ENCODE measurements at places on chromosomes 3 and 15.

- no peak for DNase-seq
Measured at GRCh38 chr3:112799946-112800345, 46.7 kb downstream of the CD200R1L start.

DNA sequence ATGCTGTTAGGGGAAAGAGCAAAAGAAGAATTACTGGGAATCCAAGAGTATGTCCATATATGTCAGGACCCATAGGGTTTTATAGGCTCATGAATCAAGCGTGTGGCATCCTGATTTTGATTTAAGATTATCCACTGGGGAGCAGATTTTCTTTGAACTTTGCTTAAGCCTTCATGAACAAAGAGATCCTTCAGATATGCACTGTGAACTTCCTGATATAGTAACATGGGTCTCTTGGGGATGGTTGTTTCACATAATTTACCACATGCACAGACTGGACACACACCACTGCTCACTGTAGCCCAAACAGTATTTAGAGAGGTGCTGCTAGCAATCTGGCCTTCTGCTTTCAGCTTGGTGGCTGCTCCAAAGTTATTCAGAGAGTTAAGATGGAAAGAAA is 200.9 kb upstream of the ZPLD1 start:
- DNase-seq, result no peak

DNA sequence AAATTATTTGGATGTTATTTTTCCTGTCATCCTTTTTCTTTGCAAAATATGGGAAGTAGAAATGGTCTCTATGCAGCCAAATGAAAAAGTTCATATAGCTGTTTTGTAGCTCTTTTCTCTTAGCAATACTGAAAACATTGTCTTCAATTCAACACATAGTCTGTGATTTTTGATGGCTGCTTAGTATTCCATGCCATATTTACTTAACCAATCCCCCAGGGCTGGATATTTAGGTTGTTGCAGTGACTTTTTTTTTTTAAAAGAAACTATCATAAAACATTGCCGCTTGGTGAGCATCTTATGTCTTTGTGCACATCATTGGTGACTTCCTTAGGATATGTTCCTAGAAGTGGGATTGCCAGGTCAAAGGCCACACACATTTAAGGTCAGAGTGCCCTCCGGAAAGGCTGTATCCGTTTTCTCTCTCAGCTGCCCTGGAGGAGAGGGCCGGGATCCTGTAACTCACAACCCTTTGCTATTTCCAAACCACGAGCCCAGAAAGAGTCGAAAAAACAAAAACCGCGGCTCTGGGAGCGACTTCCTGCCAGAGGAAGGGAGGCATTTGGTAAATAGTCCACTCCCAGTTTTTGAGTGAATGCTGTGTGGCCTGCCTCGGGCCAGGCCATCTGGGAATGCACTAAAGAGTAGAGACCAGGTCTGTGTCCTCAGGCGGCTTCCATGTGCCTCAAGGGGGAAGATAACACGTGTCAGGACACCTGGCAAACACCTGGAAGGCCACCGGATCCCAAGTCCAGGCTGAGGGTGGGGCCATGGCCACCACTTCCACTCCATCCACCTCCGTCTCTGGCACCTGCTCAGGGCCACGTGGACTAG is 41.9 kb downstream of the SMAD6 start:
- no peak for DNase-seq

DNA sequence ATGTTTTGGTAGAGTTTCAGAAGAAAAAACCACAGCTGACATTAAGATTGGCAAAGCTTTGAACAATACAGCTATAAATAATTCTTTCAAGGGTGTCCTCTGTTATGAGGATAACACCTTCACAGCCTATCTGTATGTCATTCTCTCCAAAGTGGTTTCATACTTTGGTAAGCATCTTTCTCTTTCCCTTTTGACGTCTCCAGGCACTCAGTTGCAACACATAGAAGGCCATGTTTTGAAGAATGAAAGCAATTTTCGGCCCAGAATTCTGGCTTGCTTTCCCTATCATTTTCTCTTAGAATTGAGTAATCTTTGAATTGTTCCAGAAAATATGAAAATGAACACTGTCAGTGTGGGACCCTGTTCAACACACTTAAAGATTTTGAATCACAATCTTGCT is 200.0 kb upstream of the CBLB start:
- DNase-seq, result no peak

GRCh38 chr15:59116141-59116540 is 11.2 kb downstream of the CCNB2 start:
- no peak for DNase-seq

DNA sequence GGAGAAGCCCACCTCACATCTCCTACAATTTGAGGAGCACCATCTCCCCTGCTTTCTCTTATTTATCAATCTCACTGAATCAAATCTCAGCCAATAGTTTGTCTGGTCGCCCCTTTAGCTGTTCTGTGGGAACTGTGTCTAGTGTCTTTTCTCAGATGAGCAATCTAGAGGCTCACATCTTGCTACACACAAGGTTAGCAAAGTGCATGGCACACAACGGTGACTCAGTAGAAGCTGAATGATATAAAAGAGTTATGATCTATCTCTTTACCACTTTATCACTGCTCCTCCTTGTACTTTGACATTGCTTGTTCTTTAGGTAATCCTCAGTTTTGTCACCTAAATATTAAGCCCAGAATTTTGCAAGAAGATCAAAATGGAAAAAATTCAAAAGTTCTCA is 16.8 kb upstream of the COLQ start:
- DNase-seq, result no peak

DNA sequence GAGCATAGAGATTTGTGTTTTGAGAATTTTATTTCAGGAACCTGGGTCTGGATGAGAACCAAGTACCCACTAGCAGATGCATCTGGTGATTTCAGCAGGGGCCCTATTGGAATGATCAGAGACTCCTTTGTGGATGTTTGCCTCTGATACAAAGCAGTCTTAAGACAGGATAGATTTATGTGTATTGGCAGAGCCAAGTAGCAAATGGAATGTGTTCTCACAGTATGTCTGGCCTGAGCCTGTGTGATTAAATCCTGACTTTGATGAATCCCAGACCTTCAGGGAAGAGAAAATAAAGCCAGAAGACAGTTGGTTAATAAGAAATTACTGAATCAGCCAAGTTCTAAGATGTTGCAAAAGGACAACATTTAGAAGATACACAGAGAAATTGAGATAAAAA is 755.5 kb upstream of the SEMA6D start:
- DNase-seq, result no peak

DNA sequence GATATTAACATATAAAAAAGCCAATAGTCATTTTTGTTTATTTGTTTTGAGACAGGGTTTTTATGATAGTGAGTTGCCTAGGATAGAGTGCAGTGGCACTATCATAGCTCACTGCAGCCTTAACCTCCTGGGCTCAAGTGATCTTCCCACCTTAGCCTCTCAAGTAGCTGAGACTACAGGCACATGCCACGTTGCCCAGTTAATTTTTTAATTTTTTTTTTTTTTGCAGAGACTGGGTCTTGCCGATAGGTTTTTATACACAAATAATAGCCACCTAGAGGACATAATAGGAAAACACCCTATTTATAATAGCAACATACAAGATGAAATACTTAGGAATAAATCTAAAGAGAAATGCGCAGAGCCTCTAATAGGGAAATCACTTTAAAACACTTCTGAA is 13.3 kb downstream of the EIF3J start:
- no peak for DNase-seq

DNA sequence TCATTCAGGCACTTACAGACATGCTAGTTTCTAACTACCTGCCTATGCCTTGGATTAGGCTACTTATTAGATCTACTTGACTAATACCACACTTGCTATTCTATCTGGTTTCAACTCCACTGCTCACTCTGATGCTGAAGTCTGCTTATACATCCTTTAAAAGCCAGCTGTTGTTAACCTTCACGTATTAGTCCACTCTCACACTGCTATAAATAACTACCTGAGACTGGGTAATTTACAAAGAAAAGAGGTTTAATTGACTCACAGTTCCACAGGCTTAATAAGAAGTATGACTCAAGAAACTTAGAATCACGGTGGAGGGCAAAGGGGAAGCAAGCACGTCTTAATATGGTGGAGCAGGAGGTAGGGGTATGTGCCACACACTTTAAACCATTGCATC is 47.7 kb upstream of the ANKRD28 start:
- DNase-seq, result no peak

DNA sequence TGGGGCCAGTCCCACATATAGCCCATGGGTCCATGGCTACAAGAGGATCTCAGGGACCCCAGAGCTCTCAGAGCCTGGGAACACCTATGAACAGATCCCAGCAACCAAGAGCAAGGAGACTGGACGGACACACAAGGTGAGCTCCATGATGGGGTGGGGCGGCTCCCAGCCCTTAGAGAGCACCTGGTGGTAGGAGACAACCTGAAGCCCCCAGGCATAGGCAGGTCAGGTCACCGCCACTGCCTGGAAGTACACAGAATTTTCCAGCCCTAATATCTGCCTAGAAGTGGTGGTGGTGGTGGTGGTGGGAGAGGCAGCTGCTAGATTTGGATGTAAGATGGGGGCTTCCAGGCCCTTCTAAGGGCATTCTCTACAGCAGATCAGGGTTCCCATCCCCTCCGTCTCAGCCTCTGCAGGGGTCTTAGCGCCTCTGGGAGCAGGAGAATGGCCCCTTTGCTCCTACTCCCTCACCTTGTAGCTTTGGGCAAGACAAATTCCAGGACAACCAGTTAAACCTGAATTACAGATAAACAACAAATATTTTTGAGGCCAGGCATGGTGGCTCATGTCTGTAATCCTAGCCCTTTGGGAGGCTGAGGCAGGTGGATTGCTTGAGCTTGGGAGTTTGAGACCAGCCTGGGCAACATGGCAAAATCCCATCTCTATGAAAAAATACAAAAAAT is 9.2 kb downstream of the SH2D7 start:
- no peak for DNase-seq

GRCh38 chr3:69718866-69719586 is 20.2 kb upstream of the MITF start:
- DNase-seq, result no peak

DNA sequence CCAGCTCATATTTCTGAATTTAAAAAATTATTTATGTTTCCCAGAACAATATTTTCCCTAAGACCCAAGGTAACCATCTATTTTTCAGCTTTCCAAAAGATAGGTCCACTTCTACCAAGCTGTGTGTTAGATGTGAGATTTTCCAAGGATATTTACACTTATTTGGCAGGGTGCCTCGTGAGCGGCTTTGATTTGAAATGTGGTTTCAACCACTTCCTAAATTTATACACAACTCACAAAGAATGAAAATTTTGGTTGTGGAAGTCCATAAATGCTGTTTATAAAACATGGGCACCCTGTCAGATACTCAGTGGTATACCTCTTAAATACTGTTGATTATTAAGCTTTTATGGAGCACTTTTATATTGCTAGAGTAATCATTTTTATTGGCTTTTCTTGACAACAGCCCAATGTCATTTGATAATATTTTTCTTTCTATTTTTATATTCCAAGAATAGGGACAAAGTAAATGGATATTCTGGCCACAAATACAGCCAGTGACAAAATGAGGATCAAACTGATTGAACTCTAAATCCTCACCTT is 57.6 kb downstream of the GAP43 start:
- no peak for DNase-seq

- no peak for DNase-seq
Measured at GRCh38 chr3:21414506-21414905, 336.5 kb downstream of the ZNF385D start.

DNA sequence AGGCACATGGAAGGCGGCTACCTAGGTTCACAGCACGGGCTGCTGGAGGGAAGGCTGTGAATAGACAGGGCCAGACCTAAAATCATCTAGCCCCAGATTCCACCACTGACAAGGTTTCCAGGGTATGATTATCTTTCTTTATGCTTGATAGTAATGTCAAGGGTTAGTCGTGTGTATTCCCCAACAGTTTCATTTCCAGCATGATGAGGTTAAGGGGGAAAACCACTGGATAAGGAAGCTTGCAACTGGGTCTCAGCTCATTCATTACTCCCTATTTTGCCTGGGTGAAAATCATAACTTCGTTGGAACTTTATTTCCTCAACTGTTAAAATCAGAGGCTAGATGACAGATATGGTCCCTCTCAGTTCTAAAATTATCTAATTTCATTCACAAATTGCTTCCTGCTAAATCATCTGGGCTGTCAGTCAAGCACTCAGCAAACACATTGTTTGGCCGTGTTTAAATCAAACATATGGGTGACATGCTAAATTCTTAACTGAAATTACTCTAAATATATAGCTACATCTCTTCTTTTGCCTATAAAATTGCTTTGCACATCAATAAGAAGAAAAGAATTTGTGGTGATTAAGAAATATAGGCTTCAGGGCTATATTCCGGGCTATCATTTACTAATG is 111.7 kb downstream of the CYP19A1 start:
- DNase-seq, result no peak

- no peak for DNase-seq
Measured at GRCh38 chr15:33142708-33143107, 51.8 kb downstream of the FMN1 start.

All from stimulated activated CD4-positive, alpha-beta T cell treated with anti-CD3 and anti-CD28 coated beads, Interleukin-4, amount 100 ng/mL, for 1 hour (primary cell).